CD4-positive, alpha-beta T cell treated with Interleukin-17A for 1 hour (primary cell): ENCODE measurements at places on chromosomes 11 and 22.

GRCh38 chr22:32922186-32922585, 120.7 kb downstream of the TIMP3 start:
- no peak for DNase-seq

DNA sequence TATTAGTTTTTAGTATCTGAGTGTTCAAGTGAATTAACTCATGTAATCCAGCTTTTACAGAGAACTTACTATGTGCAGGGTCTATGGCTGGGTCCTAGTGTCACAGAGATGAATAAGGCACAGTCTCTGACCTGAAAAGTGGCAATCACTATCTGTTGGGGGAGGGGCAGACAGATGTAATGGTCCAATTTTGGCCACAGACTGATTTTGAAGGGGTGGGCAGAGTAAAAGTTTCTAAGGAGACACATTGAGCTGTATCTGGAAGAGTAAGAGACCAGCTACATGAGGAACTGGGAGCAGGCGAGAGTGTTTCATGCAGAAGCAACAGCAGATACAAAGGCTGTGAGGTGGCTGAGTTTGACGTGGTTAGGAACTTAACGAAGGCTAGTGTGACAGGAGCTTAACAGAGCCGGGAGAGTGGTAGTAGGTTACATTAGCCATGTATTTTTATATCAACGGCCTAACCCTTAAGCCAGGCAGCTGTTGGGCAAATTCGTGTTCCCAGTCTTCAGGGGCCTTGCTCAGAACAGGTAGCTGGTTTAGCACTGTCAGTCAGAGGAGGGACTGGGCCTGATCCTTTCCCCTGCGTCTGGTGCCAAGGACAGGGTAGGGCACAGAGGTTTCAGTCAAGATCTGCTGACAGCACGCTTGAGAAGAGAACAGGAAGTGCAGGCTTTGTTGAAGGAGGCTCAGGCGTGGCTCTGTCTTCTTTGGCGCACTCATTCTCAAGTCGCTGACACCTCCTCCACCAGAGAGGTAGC, 1.4 kb upstream of the STIM1 start:
- peak; percentile 84 for DNase-seq

GRCh38 chr11:27116684-27117083, 76.1 kb downstream of the BBOX1 start:
- no peak for DNase-seq

GRCh38 chr11:126061707-126062678, 673 bp downstream of the CDON start:
- DNase-seq = peak; percentile 23

DNA sequence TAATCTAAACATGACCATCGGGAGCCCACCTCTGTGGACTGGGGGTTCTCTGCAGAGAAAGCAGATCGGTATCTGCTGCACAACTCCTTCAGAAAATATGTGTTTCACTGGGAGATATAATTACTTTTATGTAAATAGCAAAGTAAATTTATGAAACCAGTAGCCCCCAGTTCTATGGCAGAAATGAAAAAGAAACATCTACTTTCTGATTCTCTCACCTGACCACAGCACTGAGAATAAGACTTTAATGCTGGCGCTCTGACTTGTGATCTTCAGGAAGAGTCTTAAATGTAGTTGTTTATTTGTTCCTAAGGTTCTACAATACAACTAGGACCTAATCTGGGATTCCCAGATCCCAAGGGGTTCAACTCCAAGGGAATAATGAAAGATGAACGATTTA, 518.0 kb downstream of the DLG2 start:
- no peak for DNase-seq

GRCh38 chr22:34080433-34080832, 160.2 kb upstream of the LARGE1 start:
- no peak for DNase-seq

- DNase-seq = no peak
These were observed 321.5 kb downstream of the KIRREL3 start for GRCh38 chr11:126679033-126679432.

DNA sequence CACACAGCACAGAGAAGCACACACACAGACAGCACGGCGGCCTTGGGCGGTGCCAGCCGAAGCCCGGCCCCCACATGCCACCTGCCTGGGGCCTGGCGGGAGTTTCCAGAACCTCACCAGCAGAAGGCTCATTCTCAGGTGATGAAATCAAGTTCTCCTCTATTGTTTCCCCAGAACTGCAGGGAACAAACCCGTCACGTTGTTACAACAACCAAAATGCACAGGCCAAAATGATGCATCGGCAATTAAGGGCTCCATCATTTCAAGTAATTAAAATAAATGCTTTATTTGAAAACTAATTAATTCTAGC, 30.8 kb downstream of the GNB1L start:
- no peak for DNase-seq
